Fibroblast of lung (primary cell): ENCODE measurements at places on chromosomes 12 and 14. TPM values are rescaled to one million over a fixed set of nuclear protein-coding genes. Genes with fewer than 3 reads are reported as not detected.

GRCh38 chr12:46855760-46856159 lies 30.0 kb upstream of the SLC38A4 start:
- no peak for DNase-seq

DNA sequence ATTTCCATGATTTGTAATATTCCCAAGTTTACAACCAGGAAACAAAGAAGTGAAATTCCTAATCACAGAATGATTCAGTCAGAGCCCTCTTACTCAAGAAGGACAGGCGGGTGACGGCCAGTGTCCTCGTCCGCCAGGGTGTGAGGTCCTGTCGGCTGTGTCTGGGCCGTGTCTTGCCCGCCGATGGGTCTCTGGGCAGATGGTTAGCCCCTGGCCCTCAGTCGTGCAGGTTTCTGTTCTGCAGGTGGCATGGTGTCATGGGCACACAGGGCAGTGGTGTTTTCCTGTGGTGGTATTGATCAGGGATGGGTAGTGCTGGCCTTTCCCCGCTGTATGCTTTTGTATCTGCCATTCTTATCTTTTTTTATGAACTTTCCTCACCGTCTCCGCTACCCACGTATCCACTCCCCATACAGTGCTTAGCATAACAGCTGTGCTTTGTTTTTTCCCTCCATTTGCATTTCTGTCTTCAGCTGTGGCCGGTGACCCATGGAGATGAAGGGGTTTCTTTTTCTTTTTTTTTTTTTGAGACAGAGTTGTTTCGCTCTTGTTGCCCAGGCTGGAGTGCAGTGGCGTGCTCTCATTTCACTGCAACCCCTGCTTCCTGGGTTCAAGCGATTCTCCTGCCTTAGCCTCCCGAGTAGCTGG lies 100.7 kb downstream of the TSPAN9 start:
- no peak for DNase-seq

Gene BDKRB2
- 43.9 and 91.5 TPM in 2 replicates for total RNA-seq

DNA sequence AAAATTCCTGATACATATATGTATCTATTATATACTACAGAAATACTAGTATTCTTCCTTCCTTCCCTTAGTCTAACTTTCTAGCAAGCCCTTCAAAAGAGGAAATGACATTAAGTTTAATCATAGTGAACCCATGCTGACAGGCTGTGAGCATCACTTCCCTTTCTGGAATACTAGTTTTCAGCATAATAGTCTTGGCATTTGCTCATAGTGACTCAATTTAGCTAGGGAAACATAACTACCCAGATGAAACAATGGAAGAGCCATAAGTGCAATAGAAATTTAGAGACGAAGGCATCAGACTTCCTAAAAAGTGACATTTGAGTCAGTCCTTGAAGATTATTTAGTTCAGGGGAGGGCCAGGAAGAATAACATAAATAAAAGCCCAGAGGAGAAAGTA lies 184.5 kb upstream of the CRY1 start:
- peak; percentile 21 for DNase-seq

DNA sequence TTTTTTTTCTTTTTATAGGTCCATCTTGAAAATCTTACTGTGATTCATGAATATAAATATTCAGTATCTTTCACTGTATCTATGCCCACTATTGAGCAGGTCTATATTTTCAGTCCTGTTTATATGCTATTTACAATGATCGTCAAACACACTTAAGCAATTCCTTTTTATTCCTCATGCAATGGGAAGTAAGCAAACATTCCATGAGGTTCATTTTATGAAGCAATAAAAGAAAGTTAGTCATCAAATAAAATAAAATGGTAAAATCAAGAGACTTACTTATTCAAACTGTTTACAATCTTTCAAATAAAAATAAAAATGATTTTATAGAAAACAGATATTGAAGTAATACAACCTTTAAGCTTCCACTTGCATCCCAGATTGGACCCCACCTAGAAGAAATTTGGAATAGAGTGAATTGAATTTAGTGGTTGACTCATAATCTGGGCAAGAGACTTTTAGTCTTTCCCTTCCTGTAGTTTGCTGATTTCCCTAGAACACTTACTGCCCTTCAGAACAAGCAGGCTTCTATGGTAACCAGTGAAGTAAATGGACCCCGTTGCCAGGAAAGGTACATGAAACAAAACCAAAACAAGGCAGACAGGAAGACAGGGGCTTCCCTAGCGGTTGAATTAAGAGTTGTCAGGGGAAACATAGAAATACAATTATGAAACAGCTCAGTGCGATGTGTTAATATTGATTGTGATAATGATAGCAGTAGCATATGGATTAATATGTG lies 241.0 kb upstream of the ATP2B1 start:
- DNase-seq: peak; percentile 74

GRCh38 chr12:84779169-84779568 lies 133.4 kb downstream of the SLC6A15 start:
- peak; percentile 79 for DNase-seq

Gene TMCC3
- 0.33 and 0.51 TPM in 2 replicates for total RNA-seq

DNA sequence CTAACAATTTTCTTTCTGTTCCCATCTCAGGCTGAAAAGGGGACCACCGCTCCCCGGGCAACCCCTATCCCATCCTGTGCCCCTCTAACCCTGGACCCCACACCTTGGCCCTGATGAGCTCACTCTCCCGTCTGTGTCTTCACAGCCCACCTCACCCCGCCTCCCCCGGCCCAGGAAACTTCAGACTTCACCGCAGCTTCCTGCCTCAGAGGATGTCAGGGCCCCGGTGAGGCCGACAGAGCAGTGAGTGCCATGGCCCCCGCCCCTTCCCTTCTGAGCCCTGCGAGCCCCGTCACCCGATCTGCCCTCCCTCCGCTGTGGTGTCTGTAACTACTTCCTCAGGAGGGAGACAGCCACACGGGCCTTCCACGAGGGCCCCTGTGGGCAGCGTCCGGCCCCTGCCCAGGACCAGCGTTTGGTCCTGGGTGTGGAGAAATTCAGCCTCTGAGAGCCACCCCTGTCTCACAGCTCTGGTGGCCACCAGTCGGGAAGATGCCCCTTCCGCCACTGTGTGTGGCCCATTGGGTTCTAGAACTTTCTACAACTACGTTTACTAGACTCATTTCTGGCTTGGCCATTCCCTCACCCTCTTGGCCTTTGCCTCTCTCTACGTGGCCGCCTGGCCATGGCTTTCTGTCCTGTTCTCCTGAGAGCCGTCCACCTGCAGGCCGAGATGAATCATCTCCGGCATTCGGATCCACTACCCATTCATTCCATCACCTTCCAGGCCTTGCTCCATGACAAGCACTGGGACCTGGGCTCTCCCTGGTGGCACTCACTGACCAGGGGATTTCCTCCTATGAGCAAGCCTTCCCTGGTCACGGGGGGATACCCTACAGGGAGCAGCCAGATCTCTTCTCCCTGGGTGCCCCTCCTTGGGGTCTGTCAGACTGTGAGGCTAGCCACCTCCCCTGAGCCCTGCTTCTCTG lies 3.4 kb downstream of the RHOF start:
- DNase-seq: no peak

DNA sequence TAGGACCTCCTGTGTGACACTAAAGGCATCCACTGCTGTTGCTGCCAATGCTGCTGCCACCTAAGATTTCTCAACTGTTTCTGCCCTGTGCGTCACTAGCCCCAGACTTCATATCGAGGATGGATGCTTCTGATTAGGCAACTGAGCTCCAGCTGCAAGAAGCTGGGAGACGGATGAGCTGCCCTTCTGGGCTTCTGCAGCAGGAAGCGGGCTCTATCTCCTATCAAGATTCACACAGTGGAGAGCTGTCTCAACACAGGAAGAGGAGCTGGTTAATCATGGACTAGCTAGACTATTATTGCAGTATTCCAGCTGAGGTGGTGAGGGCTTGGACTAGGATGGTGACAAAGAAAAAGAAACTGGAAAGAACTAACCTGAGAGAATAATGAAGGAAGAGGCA lies 59.2 kb upstream of the PELI2 start:
- DNase-seq: peak; percentile 63

- no peak for DNase-seq
Observed at GRCh38 chr12:19891936-19892591, 452.8 kb downstream of the AEBP2 start.

DNA sequence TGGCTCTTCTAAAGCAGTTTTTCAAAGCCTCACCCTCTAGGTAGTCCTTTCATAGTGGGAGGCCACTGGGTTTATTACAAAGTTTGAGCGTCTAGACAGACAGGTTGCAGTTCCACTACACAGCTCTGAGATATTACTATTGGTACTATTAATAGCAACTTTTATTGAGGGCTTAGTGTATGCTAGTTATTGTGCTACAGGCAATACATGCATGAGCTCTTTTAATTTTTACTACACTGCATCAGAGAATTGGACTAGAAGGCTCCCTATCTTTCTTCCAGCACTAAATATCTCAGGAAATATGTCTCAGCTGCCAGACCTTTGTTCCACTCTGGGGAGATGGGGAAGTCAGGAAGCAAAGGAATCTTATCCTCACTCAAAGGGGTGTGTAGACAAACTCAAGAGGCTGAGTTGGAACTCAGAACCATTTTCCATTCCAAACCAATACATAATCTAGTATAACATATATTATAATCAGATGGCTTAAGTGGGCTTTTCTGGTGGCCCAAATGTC lies 161.8 kb upstream of the SLC38A2 start:
- DNase-seq: no peak

Gene KRT71
- not detected in 2 replicates for total RNA-seq

Gene G2E3
- total RNA-seq: 14.1 and 14.7 TPM in 2 replicates

DNA sequence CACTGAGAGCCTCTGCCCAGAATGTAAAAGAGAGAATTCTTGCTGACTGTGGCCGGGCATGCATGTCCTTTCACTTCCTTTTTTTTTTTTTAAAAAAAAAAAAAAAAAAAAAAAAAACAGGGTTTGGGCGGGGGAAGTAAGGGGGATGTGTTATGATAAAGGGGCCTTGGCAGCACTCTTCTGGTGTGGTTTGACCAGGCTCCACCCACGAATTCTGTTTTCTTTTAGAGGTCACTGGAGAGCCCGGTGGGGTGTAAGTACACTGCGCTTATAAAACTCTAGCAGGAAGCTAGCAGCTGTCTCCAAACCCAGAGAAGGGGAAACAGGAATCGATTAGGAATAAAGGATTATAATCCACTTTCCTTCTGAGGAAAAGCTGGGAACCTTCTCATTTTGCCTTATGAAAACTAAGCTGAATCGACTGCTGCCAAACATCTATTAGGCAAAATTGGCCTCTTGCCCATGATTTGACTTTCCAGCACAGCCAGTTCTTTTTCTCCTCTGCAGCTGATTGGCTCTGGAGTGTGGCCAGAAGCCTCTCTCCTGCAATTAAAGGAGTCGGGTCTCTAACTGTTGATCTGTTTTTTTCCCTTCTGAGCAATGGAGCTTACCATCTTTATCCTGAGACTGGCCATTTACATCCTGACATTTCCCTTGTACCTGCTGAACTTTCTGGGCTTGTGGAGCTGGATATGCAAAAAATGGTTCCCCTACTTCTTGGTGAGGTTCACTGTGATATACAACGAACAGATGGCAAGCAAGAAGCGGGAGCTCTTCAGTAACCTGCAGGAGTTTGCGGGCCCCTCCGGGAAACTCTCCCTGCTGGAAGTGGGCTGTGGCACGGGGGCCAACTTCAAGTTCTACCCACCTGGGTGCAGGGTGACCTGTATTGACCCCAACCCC lies 27.7 kb upstream of the HIGD1C start:
- peak; percentile 99 for DNase-seq

Gene PFDN5
- total RNA-seq: 735 and 788 TPM in 2 replicates

- DNase-seq: no peak
Observed at GRCh38 chr14:104132981-104133380, 5.4 kb upstream of the KIF26A start.

Gene LTBP2
- 243 and 514 TPM in 2 replicates for total RNA-seq

DNA sequence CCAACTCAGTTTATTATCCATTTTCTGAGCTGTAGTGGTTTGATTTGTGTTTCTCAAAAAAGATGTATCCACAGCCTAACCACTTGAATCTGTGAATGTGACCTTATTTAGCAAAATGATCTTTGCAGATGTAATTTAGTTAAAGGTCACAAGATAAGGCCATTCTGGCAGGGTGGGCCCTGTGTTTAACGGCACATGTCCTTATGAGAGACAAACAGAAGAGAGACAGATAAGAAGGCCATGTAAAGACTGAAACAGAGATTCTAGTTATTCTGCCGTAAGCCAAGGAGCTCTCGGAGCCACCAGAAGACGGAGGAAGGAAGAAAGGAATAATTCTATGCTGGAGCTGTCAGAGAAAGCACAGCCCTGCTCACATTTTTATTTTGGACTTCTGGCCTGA lies 374.2 kb downstream of the PRKD1 start:
- no peak for DNase-seq

- DNase-seq: peak; percentile 25
Observed at GRCh38 chr12:13032164-13032563, 12.0 kb upstream of the FAM234B start.

GRCh38 chr12:27271206-27271605 lies 27.1 kb downstream of the STK38L start:
- no peak for DNase-seq

Gene OR6C2
- not detected in 2 replicates for total RNA-seq

DNA sequence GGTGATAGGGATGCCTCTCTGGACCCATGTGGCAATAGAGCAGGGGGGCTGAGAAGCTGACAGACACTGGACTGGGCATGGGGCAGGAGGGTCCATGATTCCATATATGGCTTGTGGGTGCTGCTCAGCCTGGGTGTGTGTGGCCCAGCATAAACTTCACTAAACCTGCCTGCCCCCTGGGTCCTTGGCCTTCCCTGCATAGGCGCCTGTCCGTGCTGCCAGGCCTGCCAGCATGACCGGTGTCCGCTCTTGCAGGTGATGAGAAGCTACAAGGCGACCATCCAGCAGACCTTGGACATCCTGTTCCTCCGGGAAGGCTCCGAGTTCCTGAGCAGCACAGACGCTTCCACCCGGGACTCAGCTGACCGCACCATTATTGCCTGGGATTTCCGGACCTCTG lies 61.6 kb downstream of the BEGAIN start:
- DNase-seq: no peak

- no peak for DNase-seq
Observed at GRCh38 chr12:102571889-102572288, 91.5 kb upstream of the IGF1 start.

- DNase-seq: no peak
Observed at GRCh38 chr12:86748894-86749293, 492.7 kb upstream of the MGAT4C start.

DNA sequence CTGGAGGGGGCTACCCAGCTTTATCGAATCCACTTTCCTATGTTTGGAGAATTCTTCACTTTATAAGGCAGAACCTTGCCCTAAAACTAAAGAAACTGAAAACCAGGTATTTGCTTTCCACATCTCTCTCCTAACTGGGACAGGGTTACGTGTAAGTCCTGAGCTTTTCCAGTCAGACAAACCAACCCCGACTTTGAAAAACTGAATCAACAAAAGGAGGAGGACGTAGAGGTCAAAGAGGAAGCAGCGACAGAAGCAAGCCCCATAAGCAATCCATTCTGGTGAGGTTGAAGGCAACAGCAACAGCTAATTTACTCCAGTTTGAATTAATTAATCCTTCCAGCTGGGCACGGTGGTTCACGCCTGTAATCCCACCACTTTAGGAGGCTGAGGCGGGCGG lies 47.2 kb downstream of the LRP6 start:
- DNase-seq: no peak
